Stimulated activated CD4-positive, alpha-beta T cell treated with anti-CD3 and anti-CD28 coated beads, Interleukin-15, amount 100 ng/mL, for 48 hours (primary cell): ENCODE measurements at places on chromosomes 16 and 17.

- no peak for DNase-seq
Measured at GRCh38 chr17:40819528-40820125, 2.8 kb downstream of the KRT10 start.

DNA sequence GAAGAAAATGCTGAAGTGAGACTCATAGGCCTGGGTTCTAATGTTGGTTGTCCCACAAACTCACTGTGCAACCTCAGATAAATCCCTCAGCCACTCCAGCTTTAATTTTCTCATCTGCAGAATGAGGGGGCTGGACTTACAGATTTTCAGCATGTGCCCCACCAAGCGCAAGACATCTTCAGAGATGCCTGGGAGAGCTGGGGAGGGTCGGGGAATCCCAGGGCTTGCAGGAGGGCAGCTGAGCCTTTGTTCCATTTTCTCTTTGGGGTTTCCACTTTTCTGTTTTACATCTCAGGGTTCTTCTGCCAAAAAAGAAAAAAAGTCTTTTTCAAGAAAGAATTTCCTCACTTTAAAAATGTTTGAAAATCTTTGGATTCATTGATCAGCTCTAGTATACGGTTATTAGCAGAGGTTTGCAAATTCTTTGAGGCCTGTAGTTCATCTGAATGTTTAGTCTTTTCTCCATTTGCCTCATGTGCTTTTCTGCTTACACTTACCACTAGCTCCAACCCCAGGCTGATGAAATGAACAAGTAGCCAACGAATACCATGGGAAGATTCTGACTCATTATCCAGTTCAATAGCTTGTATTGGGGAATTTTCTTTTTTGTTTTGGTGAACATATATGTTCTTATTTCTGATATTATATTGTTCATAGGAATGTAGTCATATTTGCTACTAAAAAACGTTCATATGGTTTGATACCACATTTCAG is 56.4 kb downstream of the CHD9 start:
- DNase-seq: no peak

- no peak for DNase-seq
Measured at GRCh38 chr16:84519855-84520254, 15.4 kb upstream of the MEAK7 start.

GRCh38 chr17:78797691-78798585 is 15.9 kb upstream of the CYTH1 start:
- no peak for DNase-seq

DNA sequence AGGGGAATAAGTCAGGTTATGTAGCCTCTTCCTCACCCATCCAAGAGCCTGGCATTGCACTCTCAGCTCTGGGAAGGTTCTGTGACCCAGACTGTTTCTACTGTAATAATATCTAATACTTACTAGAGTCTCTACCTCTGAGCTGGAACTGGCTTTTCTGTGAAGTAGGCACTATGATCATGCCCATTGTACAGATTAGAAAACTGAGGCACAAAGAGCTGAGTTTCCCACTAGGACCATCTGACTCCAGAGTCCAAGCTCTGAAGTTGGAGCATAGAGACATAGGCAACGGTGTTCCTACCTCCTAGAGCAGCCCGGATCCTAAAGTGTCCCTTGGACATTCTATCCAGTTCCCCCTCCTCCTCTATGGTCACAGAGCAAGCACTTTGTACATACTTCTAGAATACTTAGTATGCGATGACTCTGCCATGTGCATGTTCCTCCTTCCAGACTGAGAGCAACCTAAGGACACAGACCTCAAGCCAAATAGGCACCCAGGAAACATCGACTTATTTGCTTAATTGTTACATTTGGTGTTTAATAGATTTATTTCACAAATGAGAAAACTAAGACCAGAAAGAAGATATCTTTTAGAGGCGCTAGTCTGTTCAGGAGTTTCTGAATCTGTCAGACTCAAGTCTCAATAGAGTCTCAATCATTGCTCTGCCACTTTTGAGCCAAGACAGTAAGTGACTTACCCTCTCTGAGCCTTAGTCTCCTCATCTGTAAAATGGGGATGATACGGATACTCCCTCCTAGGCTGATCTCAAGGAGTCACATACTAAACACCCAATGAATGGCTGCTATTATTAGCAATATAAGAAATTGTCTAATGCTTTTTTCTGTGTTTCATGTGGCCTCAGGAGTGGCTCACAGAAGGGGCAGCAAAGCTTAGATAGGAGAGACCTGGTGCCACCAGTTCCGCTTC is 3.6 kb downstream of the CLEC19A start:
- no peak for DNase-seq
